NCI-H1048 (cell line): ENCODE measurements at places on chromosomes 4 and X.

DNA sequence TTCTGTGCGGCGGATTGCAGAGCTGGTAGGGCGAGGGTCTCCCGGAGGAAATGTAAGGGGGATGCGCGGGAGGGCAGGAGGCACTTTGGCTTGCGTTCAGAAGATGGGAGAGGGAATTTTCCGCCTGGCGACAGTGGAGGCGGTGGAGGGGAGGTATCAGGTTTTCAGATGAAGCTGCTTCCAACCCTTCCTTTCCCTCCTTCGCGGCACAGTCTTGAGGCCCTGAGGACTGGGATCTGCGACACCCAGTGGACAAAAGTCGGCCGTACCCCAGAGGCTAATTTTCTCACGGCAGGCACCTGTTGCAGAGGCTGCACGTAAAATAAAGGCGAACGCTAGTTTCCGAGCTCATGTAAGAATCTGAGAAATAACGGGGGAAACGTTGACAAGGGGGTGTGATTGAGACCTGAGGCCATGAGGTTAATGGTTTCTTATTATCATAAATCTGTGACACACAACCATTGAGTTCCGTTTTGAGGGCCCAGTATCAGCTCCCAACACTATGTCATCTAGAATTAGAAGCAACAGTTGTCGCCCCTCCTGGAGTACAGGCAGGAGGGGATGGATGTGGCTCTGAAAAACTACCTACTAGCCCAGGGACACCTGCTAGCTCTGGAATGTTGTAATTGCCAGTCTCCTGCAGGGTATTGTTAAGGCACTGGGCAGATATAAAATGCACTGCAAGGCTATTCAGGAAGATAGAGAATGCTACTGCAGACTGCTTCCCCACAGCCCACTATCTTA, 1.1 kb downstream of the ZCCHC18 start:
- peak; percentile 11 for DNase-seq

DNA sequence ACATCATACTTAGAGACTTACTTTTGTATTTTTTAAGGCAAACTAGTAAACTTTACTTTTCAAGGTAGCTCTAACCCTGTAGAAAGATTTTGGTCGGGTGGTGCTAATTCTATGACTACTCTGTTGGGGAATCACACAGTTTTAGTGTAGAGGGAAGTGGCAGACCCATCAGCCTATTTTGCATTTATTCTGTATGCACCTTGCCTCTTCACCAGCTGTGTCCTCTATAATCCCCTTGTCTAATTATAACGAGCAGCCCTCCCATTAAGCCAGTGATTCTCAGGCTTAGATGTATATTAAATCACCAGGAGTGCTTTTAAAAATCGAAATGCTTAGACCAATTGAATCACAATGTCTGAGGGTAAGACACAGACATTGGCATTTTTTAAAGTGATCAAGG, 78.1 kb downstream of the GALNT7 start:
- DNase-seq: no peak

GRCh38 chr4:8394061-8394519, 46.4 kb downstream of the ACOX3 start:
- no peak for DNase-seq

GRCh38 chr4:104492183-104492771, 2.4 kb downstream of the CXXC4 start:
- peak; percentile 62 for DNase-seq

DNA sequence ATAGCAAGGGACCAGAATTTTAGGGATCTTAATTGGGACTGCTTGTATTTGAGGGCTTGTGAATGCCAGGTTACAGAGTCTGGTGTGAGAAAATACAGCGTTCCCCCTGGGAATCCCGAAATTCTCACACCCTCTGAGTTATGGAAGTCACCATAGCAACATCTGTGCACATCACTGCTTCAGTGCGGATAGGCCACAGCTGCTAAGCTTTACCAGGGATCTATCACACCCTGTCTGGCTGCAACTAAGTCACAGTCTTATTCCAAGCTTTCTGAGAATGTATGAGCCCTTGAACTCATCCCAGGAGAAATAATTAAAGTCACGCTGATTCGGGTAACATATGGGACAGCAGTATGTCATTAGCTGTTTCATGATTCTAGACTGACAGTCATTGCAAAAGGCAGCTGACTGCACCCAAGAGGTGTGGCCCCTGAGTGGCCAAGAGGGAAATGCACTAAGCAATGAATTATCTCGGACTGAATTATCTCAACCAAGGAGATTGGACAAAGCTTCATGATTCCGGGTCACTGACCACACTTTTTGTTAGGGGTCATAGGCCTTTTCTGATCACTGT, 46.7 kb upstream of the BTC start:
- no peak for DNase-seq

GRCh38 chr4:166662266-166662843, 571.9 kb downstream of the SPOCK3 start:
- no peak for DNase-seq

- no peak for DNase-seq
Measured at GRCh38 chr4:10006601-10007435, 14.5 kb downstream of the SLC2A9 start.

DNA sequence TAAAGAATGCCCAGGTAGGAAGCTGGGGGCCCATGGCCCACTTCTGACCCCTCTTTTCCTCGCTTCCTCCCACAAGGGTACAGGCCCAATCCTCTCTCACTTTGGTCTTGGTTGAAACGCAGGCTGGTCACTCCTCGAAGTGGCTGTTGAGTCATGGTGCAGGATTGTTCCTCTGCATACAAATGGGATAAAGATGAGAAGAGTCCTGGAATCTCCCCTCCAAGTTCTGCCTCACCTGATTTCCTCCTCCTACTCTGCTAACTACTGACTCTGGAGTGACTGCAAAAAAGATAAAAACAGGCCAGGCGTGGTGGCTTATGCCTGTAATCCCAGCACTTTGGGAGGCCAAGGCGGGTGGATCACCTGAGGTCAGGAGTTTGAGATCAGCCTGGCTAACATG, 1.7 kb downstream of the WDR45 start:
- no peak for DNase-seq

GRCh38 chr4:57412259-57413054, 302.3 kb upstream of the IGFBP7 start:
- no peak for DNase-seq

- no peak for DNase-seq
Measured at GRCh38 chrX:115616943-115617563, 56.1 kb downstream of the PLS3 start.

DNA sequence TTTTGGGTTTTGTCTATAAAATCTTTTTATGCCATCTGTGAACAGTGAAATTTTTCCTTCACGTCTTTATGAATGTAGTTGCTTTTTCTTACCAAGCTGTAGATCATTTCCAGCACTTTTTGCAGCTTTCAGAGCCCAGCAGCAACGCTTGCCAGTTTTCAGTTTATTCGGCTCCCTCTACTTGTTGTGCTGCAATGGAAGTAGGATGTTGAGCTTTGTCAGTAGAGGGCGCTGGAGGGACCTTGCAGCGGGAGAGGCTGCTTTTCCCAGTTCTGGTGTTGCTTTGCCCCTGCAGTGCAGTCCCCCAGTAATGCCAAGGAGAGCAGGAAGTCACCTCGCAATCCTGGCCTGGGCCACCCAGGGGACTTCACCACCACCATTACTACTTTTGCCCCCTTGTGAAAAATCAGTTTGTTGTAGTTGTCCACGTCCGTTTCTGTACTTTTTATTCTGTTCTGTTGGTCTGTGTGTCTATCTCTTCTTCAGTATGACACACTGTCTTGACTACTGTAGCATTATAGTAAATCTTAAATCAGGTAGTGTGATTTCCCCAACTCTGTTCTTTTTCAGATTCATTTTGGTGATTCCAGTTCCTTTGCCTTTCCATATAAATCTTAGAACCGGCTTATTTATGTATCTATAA, 21.8 kb downstream of the CMC4 start:
- no peak for DNase-seq

DNA sequence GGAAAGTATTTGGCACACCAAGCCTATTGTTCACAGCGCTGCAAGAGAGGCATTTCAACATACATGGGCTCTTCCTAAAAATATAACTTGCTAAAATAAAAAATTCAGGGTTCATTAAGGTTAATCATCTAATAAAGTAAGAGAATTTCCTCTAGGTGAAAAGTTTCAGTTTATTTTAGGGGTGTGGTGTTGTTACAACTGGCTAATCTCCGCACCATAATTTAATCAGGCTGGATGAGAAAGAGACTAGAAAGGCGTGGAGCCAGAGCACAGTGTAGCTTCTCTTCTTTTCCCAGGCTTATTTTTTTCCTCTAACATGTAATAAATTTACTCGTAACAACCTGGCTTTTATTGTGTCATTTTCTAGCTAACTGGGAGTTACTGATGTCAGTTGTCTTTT, 47.9 kb downstream of the FHL1 start:
- no peak for DNase-seq

DNA sequence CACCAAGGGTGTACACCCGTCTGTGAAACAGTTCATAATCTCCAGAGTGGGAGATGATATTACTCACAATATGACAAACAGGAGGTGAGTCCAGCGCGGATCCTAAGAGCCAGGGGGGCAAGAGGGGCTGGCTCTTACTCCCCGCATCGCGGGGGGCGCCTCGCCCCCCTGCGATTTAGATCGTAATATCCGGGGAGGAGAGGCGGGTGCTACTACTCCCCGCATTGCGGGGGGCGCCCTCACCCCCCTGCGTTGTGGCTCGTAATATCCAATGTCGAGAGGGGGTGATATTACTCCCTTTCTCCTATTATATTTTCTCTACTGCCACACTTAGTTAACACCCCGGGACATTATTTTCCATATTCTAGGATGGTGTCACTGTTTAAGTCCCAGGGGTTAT, 131.9 kb downstream of the ADRA2C start:
- DNase-seq: no peak

DNA sequence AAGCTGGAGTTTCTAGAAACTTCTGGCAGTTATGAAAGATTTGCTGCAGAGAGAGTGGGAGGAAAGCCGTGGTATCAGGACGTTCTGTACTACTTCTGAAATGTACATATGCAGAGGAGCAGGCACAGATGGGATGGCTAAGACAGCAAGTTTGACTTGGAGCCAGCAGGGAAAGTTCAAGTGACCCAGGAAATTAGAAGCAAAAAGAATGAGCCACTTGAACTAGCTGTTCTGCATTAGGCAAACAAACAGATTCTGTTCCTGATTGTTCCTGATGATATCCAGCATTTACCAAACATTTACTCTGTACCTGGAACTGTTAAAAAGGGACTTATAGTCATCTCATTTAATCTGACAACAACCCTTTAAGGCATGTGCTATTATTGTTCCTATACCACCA, 41.4 kb upstream of the CXCL13 start:
- DNase-seq: no peak

GRCh38 chr4:181860157-181860556, 383.0 kb upstream of the TENM3 start:
- DNase-seq: no peak

DNA sequence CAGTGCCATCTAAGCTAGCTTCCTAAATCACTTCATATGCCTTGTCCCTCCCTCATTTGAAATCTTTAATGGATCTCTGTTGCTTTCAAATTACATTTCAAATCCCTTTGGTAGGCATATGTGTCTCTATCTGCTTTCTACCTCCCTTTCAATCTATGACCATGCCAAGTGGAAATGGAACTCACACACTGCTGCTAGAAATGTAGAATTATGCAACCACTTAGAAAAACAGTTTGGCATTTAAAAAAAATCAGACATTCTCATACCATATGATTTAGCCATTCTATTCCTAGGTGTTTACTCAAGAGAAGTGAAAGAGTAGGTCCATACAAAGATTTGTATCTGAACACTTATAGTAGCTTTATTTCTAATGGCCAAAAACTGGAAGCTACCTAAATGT, 413.5 kb upstream of the INTU start:
- no peak for DNase-seq

- DNase-seq: no peak
Measured at GRCh38 chr4:5925419-5926200, 32.7 kb upstream of the CRMP1 start.

DNA sequence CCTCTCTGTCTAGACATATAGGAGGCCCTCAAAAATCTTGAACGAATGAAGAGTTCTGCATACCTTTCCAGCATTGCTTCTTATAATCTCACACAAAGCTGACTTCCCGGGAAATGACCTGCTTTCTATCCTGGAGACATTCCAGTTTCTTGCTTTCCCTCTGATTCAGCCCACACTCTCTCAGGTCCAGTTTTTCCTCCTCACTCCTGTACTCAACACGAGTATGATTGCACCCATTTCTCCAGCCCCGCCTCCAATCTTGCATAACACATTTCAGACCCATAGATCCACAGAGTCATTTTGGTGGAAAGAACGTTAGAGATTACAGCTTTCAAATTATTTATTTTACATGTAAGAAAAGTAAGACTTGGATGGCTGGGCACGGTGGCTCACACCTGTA, 127.5 kb upstream of the TLR3 start:
- no peak for DNase-seq

DNA sequence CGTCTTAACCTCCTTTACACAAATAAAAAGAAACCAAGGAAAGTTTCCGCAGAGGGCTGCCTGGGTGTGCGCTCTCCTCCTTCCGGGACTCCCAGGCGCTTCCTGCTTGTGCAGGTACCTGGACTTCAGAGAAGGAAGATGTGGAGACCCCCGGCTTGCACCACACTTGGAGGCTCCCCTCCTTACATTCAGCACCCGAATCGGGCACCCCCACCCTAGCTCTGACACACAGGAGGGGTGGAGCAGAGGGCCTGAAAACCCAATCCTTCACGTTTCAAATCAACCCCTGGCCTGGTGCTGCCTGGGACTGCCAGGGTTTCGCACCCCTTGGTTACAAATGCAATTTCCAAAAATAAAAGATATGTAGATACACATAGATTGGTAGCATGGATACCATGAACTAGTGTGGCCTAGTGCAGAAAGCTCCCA, 3.1 kb downstream of the NKX3-2 start:
- DNase-seq: no peak

GRCh38 chr4:118290951-118291350, 61.9 kb downstream of the PRSS12 start:
- no peak for DNase-seq

GRCh38 chrX:50579955-50580354, 109.3 kb upstream of the DGKK start:
- no peak for DNase-seq

- no peak for DNase-seq
Measured at GRCh38 chr4:159177265-159178150, 74.6 kb downstream of the RAPGEF2 start.

GRCh38 chr4:133759428-133759827, 442.2 kb downstream of the PABPC4L start:
- DNase-seq: no peak

GRCh38 chrX:148047200-148047599, 66.1 kb downstream of the FMR1NB start:
- no peak for DNase-seq

- DNase-seq: no peak
Measured at GRCh38 chrX:72712094-72712755, 1.9 kb downstream of the PHKA1 start.

DNA sequence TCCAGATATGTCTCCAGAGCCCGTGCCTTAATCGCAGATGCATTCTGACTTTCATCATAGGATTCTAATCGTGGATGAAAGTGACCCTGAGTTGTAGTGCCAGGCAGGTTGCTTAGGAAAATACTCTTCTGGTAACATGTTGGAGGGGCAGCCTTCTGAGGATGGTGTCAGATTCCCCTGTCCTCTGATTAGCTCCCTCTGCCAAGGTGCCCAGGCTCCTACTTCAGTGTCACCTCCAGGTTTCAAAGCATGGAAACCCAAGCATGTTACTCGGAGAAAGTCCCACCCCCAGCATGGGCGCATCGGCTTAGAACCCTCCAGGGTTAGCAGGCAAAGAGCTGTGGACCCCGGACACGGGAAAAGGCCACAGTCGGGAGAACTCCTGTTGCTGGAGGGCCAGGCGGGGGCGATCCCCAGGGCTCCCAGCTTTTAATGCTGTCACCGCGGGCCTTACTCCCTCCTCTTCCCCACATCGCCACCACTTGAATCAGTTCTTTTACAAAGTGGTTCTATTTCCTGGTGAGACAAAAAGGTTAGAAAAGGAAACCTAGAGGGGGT, 44.5 kb downstream of the TRIM2 start:
- no peak for DNase-seq
